Uterus (tissue), 4 donors: ENCODE measurements at places on chromosomes 16 and 17. TPM values are rescaled to one million over a fixed set of nuclear protein-coding genes. Genes with fewer than 3 reads are reported as not detected.

The CES1 gene
- 26.9 TPM for total RNA-seq

The ZNF750 gene
- total RNA-seq, result 0.07 TPM

- no peak overlapping the region for H3K27ac ChIP-seq
- H3K27me3 ChIP-seq, result no peaks in the 10 kb centered on the region
- no peak overlapping the region for H3K4me3 ChIP-seq
- no peaks in the 10 kb centered on the region for H3K4me1 ChIP-seq
- no peaks in the 10 kb centered on the region for H3K36me3 ChIP-seq
These were observed 21.4 kb upstream of the ABR start for GRCh38 chr17:1201132-1201702.

DNA sequence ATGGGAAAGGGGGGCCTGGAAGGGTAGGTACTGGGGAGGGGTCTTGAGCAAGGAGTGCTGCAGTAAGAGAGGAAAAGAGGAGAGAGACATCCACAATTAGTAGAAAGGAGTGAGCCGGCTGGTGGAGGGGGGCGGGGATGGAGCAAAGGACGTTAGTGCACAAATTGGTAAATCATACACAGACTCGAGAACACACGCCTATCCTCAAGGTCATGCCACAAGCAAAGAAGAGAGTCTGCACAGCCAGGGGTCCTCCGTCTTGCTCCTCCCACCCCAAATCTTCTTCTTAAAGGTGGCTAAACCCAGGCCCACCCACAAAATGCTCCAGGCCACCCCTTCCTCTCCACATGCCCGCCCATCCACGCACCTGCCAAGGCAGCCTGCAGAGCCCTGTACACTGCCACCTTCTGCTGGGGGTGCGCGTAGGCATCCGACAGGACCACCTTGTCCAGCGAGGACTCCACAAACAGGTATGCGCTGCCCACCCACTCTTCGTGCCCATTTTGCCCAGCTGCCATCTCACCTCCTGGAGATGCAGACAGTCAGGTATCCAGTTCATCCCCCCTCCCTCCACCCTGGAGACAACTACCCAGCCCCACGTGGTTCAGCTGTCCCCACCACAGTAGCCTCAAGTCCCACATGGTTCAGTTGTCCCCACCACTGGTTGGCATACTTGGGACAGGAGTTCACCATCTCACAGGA is 3.4 kb downstream of the TRADD start:
- no peaks in the 10 kb centered on the region for H3K4me1 ChIP-seq
- no peak overlapping the region for H3K27ac ChIP-seq
- DNase-seq, result no peak
- no peaks in the 10 kb centered on the region for H3K36me3 ChIP-seq

DNA sequence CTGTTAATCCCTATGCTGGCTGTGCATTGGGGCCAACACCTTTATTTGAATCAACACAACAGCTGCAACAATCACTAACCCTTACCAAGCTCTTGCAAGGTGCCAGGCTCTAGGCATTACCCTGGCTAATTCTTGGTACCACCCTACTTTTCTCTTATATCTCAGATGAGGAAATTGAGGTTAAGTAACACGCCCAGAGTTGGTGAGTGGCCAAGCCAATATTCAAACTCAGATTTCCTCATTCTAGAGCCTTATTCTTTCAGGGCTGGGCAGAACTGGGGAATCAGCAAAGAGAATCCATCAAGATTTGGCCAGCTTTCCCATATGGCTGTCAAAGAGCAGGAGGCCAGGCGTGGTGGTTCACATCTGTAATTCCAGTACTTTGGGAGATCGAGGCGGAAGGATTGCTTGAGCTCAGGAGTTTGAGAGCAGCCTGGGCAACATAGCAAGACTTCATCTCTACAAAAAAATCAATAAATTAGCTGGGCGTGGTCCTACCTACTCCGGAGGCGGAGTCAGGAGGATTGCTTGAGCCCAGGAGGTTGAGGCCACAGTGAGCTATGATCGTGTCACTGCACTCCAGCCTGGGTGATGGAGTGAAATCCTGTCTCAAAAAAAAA is 23.7 kb downstream of the ARSG start:
- H3K36me3 ChIP-seq, result no peaks in the 10 kb centered on the region
- DNase-seq, result no peak
- H3K4me3 ChIP-seq, result no peak overlapping the region
- no peaks in the 10 kb centered on the region for H3K27me3 ChIP-seq
- H3K4me1 ChIP-seq, result no peaks in the 10 kb centered on the region

The ABCC11 gene
- not detected for total RNA-seq

The CEP131 gene
- 12.6 TPM for total RNA-seq

The CCDC154 gene
- 0.51 TPM for total RNA-seq

DNA sequence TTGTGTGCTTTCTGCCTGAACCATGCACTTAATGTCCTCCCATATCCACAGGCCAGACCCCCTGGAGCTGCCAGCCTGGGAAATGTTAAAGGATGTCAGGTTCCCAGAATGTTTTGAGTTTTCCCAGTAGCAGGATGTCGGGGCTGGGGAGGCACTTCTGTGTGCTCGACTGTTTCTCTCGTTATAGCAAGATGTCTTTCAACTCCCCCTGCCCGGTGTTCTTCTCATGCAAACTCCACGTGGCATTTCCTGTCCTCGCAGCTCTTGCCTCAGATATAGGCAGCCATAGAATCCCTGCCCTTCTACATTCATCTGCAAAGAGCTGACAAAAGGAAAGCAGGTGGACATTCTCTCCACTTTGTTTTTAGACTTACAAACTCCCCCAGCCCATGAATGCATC is 457.2 kb upstream of the CDH11 start:
- DNase-seq, result no peak
- no peaks in the 10 kb centered on the region for H3K36me3 ChIP-seq
- H3K4me1 ChIP-seq, result no peaks in the 10 kb centered on the region
- no peaks in the 10 kb centered on the region for H3K27me3 ChIP-seq
- no peak overlapping the region for H3K4me3 ChIP-seq

DNA sequence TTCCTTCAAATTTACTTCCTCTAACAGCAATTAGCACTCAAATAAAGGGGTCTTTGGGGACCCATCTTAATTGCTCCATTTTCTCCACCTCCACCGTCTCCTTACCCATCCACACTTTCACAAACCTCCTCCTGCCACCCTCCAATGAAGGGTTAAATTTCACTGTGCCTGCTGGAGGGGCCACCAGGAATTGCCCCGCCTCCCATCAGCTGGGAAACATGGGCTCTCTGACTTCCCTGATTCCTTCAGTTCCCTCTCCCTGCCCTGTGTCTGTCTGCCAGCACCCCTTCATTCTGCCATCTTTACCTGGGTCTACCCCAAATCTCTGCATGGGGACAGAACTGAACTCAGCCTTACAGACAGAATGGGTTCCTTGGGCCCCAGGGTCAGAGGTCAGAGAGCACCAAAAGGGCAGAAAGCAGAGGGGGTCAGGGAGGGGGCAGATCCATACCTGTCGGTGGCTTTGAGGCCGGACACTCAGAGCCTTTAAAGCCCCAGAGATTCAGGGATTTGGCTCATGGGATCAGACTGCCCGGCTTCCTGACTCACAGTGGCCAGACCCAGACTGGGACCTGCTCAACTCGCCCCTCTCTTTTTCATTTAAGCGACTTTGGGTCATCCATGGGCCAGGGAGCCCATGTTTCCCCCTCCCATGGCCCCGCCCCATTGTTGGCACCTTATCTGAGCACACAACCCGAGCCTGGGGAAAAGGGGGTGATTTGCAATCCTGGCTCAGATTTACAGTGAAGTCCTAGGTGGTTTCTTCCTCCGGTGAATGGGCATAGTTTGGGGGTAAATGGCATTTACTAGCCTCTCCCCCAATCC is 17.6 kb upstream of the SP2 start:
- no peaks in the 10 kb centered on the region for H3K36me3 ChIP-seq
- H3K27me3 ChIP-seq, result peaks cover 6% of the 10 kb centered on the region
- no peak for DNase-seq
- H3K27ac ChIP-seq, result no peak overlapping the region

GRCh38 chr16:24755201-24755874 is 25.9 kb downstream of the TNRC6A start:
- no peaks in the 10 kb centered on the region for H3K27me3 ChIP-seq
- no peaks in the 10 kb centered on the region for H3K4me1 ChIP-seq
- DNase-seq, result no peak
- no peak overlapping the region for H3K4me3 ChIP-seq
- H3K27ac ChIP-seq, result no peak overlapping the region

DNA sequence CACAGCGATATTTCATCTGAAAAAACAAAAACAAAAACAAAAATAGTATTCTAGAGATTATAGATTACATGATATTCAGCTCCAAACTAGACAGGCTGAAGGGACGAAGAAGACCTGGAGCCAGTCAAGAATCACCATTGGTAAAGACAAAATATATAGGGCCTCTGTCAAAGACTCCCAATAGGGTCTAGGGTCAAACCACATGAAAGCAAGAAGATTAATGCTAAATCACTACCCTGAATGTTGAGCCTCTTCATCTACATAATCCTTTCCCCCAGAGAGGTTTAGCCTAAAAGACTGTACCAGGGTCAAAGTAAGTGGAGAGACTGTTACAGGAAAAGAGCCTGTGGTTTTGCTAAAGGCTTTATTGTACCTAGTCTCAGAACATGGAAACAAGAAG is 10.8 kb upstream of the NME1 start:
- no peak overlapping the region for H3K27ac ChIP-seq
- H3K4me1 ChIP-seq, result no peaks in the 10 kb centered on the region
- DNase-seq, result no peak
- no peak overlapping the region for H3K4me3 ChIP-seq
- H3K27me3 ChIP-seq, result no peaks in the 10 kb centered on the region
- H3K36me3 ChIP-seq, result no peaks in the 10 kb centered on the region

The MYL4 gene
- 3.2 TPM for total RNA-seq

The LRRC46 gene
- total RNA-seq, result 0.14 TPM

DNA sequence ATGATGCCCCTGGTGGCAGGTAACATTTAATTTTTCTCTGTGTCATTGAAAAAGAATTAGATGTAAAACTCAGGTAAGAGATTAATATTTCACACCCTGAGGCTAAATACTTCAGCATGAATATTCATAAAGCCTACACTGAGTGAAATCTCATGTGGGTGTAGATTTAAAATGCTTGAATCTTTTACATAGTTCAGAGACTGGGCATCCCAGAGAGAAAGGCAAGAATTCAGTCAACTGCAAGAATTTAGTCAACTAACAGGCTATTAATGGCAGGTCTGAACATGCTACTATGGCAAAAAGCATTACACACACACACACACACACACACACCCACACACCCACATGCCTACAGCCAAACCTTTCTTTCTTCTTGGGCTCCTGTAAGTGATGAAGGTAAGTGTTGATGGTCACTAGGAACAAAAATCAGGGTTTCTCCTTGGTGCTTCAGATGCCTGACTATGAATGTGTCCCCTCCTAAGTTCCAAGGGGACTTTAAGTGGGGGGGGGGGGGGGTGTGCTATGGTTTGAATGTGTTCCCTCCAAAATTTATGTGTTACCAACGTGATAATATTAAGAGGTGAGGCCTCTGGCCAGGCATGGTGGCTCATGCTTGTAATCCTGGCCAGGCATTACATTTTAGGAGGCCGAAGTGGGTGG is 63.7 kb upstream of the PSMD7 start:
- DNase-seq, result no peak
- no peaks in the 10 kb centered on the region for H3K27me3 ChIP-seq
- H3K27ac ChIP-seq, result no peak overlapping the region
- H3K4me1 ChIP-seq, result no peaks in the 10 kb centered on the region
- no peak overlapping the region for H3K4me3 ChIP-seq
- H3K36me3 ChIP-seq, result no peaks in the 10 kb centered on the region

GRCh38 chr17:19290066-19290705 is 53.0 kb downstream of the EPN2 start:
- peak overlapping the region; percentile 51 for H3K27ac ChIP-seq
- H3K27me3 ChIP-seq, result no peaks in the 10 kb centered on the region
- H3K4me1 ChIP-seq, result no peaks in the 10 kb centered on the region
- no peaks in the 10 kb centered on the region for H3K36me3 ChIP-seq

GRCh38 chr17:82297280-82297713 is 20.1 kb downstream of the CD7 start:
- H3K4me1 ChIP-seq, result no peaks in the 10 kb centered on the region
- H3K36me3 ChIP-seq, result no peaks in the 10 kb centered on the region

The CCL3 gene
- total RNA-seq, result 6.5 TPM

DNA sequence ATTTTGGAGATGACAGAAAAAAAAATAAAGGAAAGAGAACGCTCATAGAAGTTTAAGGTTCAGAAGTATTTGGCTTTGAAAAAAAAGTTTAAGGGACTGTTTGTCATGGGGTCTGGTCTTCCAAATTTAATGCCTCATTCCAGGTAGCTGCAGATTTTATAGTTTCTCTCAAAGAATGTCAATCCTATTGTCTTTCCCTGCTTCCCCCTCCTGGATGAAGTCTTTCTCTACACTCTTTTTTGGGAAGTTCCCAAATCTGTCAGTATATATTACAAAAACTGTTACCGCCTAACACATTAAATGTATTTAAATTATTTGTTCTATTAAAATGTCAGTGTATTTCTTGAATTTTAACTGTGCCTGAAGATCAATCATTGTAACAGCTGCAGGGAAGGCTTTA is 457.5 kb downstream of the MAF start:
- no peaks in the 10 kb centered on the region for H3K4me1 ChIP-seq
- H3K27ac ChIP-seq, result no peak overlapping the region
- H3K4me3 ChIP-seq, result no peak overlapping the region

The RUNDC1 gene
- 18.3 TPM for total RNA-seq

The PPM1D gene
- total RNA-seq, result 20.9 TPM

The TNS4 gene
- 0.28 TPM for total RNA-seq

DNA sequence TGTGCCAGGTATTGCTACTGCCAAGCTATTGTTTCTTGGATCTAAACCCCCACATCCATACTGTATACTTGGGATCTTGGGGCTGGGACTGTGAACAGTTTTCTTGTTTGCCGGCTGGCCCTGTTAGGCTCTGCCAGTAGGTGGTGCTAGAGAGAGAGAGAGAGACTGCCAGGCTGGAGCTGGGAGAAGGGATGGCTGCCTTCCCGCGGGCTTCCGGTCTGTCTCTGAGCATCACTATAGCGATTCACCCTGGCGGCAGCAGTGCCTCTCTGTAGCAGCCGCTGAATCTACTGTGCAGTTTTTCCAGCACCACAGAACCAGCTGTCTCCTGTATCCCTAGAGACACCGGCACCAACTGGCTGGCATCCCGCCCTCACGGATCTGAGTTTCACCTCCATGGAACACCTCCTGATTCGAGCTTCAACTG is 201.2 kb downstream of the UTP18 start:
- H3K27ac ChIP-seq, result no peak overlapping the region
- no peak for DNase-seq
- H3K4me1 ChIP-seq, result no peaks in the 10 kb centered on the region
- no peaks in the 10 kb centered on the region for H3K36me3 ChIP-seq
- H3K4me3 ChIP-seq, result no peak overlapping the region

DNA sequence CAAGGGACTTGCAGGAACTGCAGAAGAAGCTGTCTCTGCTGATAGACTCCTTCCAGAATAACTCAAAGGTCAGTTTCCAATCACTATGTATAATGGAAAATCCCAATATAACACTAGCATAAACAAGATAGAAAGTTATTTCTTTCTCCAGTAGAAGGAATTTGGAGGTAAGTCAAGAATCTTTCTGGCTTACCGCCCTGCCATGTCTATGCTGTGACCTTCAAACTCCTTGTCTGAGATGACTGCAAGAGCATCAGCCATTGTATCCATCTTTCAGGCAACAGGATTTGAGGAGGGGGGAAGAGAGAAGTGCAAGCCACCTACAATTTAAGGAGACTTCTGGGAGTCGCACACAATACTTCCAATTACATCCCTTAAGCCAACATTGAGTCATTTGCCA is 2.7 kb downstream of the LDAF1 start:
- H3K4me1 ChIP-seq, result peaks cover 29% of the 10 kb centered on the region
- no peak overlapping the region for H3K4me3 ChIP-seq
- DNase-seq, result no peak

The DNAI2 gene
- not detected for total RNA-seq
